ENCODE measurements at places on chromosomes 7 and 10. TPM values are rescaled to one million over a fixed set of nuclear protein-coding genes. Genes with fewer than 3 reads are reported as not detected.

DNA sequence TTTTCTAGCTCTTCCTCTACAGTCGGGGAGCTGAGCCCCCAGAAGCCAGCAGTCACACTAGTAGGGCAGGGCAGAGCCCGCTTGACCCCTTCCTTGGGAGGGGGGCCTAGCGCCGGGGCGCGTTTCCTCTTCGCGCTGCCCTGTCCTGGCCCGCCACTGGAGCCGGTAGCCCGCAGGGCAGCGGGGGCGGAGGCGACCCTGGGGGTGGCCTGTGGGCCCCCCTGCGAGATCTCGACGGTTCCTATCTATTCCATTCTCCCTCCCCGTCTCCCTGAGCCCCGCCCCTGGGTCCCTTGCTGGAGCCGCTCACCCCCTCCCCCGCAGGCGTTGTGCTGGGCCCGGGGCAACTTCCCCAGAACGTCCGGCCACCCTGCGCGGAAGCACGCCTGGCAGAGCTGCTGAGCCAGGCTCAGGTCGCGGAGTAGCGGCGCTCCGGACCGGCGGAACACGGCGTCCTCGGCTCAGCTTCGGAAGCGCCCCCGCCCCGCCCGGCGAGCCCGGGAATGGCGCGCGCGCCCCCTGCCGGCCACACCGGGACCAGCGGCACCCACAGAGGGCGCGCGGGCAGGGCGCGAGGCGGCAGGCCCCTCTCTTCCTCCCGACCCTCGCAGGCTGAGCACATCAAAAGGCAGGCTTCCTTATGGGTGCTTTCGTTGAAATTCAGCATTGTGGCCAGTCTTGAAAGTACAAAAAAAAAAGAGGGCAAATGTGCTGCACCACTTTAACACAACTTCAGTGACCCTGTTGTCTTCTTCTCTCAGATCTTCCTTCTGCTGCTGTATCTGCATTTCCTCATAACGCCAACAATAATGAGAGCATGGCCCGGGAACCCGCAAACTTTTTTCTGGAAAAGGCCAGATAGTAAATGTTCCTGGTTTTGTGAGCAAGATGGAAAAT is 327.6 kb downstream of the TNS3 start:
- DNase-seq: peak; percentile 65

DNA sequence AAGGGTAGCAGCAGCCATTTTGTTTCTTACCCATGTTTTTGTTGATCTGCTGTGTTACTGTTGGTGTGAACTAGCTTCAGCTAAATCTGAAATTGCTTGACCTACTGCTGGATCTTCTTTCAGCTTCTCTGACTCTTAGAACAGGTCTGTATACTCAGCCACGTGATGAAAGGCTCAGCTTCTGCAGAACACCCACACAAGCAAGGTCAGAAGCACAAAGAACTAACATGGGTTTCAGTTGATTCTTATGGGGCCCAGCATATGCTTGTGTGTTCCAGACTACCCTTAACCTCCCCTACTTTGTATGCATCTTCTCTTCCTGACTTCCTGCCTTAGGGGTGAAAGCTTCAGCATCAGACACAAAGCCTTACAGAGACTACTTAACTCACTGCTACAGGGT is 186.8 kb downstream of the HGF start:
- DNase-seq: no peak

DNA sequence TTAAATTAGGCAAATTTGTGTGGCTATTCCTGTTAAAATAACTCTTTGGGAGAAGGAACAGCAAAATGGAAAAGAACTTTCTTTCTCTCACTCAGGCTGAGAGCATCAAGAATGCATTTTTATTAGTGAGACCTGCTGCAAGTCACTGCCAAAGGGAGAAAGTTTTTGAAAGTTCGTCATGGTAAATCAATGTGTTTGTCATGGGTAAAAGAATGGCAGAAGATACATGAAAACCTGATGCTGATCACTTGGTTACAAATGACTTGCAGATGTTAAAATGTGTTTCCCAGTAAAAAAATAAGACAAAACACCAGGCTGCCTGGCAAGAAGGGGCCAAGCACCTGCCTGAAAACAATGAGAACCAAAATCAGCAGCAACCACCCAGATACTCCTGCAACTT is 484.7 kb upstream of the NRP1 start:
- DNase-seq: no peak

The FAS gene
- 30.3 TPM for total RNA-seq

The HTR5A gene
- not detected for total RNA-seq

- DNase-seq: no peak
Measured at GRCh38 chr7:1516586-1517251, 12.5 kb upstream of the INTS1 start.

DNA sequence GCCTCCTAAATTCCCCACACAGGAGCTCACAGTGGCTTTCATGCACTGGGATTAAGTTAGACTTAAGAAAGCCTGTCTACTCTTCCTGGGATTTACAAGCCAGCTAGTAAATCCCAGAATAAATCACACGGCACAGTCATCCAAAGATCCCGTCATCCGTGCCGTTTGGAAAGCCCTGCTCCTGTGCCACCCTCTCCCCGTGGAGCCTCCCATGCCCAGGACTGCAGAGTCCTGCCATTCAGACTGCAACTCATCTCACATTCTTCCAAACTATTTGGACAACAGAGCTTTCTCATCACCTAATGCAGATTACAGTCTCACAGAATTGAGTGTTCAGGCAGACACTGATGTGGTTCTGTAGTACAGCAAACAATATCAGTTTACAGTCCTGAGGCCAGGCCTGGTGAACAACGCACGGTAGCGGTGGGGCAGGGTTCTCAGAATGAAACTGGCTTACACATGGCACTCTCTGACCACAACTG is 166.5 kb downstream of the EGFR start:
- DNase-seq: peak; percentile 79

DNA sequence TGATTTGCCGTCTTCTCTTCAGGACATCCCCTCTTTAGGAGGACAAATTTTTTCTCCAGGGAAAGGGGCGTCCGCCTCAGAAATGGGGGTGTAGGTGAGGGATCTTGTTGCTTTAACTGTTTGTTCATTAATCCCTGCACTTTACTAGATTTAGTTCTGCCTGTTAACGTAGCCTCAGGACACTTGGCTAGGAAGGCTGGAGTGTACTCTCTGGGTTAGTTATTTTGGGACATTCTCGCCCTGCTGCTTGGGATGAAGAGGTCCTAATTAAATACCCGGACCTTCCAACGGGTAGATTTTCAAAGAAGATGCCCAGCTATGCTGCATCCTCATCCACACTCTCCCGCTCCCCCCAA is 552 bp upstream of the ZNF365 start:
- DNase-seq: no peak

DNA sequence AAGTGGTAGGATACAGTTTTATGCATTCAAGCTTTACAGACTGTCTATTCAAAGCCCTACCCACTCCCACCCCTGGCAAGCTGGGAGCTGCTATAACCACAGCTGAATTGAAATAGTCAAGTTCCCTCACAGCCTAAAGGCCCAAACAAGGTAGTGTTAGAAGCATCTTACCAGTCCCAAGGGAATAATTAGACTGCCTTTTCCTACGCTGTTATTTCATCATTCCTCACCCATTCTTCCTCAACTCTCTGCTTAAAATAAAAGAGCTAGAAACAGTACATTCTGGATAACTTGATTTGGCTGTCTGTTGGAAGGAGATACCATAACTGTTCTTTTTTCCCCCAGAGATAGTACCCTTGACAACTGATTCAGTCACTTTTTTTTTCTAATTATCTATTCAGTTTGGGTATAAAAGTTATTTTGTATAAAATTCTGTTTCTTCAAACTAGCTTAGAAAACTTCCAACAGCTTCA is 54.0 kb downstream of the RAPGEF5 start:
- no peak for DNase-seq

GRCh38 chr7:15317215-15317614 is 244.6 kb downstream of the AGMO start:
- no peak for DNase-seq

DNA sequence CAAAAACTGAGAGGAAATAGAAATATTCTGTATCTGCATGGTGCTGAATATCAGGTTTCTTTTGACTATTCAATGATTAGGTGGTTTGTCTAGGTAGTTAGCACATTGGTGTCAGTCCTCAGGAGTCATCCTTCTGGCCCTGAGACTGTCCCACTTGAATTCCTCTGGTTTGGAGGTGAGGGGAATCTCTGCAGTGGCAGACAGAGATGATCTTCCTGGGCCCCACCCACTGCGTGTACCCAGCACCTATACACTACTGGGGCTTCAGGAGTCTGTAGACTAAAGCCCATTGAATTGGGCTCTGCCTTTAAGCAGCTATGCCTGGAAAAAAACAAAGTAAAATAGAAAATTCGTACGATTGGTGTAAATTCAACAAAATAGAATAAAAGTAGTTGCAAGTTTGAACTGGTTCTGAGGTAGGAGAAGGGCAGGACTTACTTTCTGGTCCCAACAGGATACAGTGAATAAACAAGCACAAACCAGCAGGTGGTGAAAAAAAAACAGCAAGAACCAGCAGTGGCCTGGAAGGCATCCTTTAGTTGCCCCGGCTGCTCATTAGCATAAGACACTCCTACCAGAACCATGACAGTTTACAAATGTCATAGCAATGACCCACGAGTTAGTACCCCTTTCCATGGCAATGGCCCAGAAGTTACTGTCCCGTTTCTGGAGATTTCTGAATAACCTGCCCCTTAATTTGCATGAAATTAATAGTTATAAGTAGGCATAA is 1.7 kb downstream of the LIPM start:
- DNase-seq: peak; percentile 8

The FAM25C gene
- not detected for total RNA-seq

The INPP5F gene
- total RNA-seq: 8.9 TPM

The BAMBI gene
- total RNA-seq: 51.3 TPM

DNA sequence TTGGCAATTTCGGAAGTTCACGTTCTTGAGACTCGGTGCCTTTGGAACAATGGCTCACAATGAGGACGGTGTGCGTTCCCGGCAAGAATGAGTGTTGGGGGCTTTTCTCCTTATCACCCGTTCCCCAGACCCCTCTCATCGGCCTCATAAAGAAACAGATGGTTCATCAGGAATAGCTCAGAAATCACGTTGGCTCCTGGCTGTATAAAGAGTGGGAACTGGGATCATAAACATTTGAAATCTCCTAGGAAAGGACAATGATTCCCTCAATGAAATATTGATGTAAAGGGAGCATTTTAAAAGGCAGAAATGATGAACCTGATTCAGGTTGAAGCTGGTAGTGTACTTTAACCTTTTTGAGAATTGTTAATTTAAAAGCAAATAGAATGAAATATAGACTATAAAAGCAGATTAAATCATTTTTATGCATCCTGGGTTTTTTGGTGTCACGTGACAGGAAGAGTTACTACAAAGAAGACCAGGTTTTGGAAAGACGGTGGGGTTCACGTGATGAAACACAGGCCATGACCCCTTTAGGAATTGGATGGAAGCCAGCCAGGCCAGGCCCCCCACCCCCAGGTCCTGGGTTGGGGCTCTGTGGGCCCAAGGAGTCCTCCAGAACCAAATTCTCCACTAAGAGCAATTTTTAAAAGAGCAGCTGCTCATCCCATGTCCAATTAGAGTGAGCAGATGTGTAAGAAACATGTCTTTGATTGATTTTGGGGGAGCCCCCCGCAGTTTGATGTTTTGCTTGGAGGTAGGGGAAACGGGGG is 63.0 kb downstream of the CUX1 start:
- no peak for DNase-seq

The KCNH2 gene
- 0.58 TPM for total RNA-seq

- DNase-seq: no peak
Measured at GRCh38 chr10:128275388-128276177, 149.4 kb upstream of the MKI67 start.
